ENCODE measurements at places on chromosomes 7 and 10.

- DNase-seq = no peak
Measured at GRCh38 chr10:96767611-96768010, 47.3 kb upstream of the PIK3AP1 start.

DNA sequence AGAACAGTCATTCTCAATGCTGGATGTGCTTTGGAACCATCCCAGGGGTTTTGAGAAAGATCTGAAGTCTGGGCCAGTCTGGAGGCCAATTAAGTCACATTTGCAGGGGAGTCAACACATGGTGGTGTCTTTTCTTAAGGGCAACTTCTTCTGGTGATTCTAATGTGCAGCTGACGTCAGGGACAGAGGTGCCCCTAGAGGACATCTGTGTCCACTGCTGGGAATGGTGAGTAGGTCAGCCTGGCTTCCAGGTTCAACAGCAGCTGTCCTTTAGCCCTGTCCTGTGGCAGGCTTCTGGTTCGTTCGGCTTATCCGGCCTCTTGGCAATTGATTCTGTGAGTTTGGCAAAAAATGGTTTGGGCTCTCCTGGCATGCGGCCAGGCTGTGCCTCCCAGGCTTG lies 269.7 kb upstream of the HABP2 start:
- DNase-seq = no peak

DNA sequence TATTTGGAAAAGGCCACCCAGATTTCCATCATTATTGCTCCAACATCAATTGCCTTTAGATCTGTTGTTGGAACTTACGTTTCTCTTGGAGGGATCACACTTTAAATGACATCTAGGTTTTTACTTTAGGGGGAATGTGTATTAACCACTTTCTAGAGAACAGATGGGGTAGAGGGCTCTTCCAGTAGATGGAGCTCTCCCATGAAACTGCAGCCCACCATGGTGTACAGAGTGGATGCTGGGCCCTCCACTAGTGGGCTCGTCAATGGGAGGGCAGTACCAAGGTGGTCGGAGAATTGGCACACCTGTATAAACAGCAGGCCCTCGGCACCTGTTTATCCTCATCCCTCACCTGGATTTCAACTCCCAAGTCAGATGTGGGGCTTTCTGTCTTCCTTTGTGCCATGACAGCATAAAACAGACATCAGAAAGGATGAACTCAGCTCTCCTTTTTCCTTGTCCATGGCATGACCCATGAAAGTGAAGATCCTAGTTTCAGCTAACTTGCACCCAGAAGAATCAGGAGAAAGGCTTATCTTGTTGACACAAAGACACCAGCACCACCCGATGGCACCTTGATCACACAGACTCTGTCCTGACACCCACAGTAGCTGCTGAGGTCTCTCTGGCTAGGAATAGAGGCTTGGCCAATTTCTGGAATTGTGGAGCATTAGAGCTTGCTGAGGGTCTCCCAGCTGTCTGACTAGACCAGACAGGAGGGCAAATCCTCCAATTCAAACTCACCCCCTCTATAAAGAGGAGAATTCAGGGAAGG lies 150.5 kb downstream of the CYP26A1 start:
- no peak for DNase-seq

GRCh38 chr7:69837387-69838068 lies 239.3 kb downstream of the AUTS2 start:
- no peak for DNase-seq

DNA sequence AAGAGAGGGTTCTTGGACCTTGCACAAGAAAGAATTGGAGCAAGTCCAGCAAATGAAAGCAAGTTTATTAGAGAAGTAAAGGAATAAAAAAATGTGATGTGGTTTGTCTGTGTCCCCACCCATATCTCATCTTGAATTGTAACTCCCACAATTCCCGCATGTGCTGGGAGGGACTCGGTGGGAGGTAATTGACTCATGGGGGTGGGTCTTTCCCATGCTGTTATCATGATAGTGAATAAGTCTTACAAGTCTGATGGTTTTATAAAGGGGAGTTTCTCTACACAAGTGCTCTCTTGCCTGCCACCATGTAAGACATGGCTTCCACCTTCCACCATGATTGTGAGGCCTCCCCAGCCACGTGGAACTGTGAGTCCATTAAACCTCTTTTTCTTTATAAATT lies 39.2 kb upstream of the FZD9 start:
- DNase-seq = no peak

- DNase-seq = no peak
Measured at GRCh38 chr10:86944471-86944870, 12.9 kb downstream of the MMRN2 start.

DNA sequence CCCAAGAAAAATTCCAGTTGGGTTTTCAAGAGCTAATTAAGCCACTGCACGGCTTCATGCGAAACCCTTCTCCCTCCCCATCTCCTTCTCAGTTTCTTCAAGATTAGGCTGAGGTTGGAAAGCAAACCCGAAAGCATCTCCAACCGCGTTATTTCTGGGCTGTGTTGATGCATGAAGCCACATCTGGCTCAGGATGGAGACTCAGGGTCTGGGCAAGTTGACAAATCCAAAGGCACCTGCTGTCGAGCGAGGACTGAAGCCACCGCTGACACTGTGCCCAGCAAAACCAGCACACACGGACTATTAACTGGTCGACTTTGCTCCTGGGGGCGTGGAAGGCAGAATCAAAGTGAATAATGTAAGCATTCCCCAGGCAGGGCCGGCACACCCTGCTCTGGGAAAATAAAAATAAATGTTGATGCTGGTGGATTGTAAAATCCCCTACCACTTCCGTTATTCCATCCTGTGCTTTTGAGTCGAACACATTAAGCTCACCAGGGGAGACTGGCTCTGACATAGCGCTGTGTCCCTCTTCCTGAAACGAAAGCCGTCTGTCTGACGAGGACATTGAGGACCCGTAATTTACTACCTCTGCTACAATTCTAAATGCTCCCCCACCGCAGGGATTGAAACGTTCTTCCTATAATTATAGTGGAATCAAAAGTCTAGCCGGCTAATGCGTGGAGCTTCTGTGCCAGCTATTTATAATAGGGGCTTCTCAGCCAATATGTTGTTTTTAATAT lies 269.8 kb downstream of the ADARB2 start:
- DNase-seq = no peak

DNA sequence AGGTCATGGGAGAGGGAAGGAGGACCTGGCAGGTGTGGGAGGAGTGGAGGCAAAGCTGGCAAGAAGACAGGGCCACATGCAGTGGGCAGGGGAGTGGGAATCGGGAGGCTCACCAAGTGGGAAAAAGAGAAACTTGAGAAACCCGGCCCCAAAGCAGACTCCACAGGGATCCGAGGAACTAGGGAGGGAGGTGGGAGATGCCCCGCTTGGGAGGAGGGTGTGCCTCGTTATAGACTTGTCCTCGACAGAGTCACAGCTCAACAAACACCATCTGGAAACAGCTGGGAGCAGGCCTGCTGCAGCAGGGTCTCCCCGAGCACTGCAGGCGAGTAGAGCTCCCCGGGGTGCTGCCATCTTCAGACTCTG lies 54.8 kb downstream of the MKI67 start:
- DNase-seq = no peak

GRCh38 chr10:48404646-48405045 lies 98.2 kb downstream of the MAPK8 start:
- DNase-seq = no peak

GRCh38 chr10:124989526-124989925 lies 47.6 kb downstream of the ZRANB1 start:
- no peak for DNase-seq

DNA sequence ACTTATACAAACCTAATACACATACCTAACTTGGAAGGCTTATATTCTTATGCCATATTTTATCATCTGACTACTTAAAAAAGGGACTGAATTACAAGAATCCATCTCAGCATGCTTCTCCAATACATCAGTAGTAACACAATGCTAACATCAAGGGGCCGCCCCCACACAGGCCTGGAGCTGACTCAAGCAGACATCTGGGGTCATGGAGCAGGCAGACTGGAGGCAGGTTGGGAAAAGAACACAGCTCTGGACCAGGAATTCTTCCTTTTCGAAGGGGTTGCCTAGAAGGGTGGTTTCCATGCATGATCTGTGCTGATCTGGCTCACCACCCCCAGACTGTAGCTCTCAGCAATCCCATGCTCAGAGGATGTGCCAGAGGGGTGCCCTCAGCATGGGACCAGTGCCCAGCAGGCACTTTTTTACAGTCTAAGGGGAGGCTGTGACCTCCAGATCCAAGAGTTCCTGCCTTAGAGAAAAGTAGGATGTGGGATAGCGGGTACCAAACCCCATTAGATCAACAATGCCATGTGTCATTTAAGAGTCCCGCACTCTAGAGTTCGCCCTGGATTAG lies 26.1 kb upstream of the DUSP5 start:
- DNase-seq = no peak

DNA sequence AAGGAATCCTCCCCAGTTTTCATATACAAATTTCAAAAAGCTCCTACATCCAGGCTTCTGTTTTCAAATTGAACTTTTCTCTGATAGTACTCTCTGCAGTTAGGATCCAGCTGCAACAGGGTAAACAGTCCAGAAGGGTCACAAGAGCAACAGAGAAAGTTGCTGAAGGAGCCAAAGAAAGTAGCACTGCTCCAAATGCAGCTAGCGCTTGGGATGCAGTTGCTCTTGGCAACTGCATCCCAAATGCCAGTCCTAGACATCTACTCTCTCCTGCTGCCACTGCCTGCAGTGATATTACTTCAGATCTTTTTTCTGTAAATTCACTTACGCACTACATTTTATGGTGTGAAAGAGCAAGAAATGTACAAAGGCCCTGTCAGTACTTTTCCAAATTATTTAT lies 14.6 kb downstream of the GPR37 start:
- no peak for DNase-seq

DNA sequence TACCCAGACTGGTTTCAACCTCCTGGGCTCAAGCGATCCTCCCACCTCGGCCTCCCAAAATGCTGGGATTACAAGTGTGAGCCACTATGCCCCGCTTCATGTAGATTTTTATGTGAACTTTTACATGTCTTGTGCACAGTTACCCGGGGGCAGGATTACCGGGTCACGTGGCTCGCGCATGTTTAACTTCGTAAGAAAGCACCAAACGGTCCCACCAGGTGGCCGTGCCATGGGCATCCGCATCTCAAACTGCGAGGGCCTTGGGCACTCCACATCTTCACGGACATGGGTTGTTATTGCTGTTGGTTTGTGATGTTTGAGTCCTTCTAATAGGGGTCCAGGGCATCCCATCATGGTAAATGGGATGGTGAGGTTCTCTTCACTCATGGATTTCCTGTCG lies 636.6 kb upstream of the FOXK1 start:
- no peak for DNase-seq

DNA sequence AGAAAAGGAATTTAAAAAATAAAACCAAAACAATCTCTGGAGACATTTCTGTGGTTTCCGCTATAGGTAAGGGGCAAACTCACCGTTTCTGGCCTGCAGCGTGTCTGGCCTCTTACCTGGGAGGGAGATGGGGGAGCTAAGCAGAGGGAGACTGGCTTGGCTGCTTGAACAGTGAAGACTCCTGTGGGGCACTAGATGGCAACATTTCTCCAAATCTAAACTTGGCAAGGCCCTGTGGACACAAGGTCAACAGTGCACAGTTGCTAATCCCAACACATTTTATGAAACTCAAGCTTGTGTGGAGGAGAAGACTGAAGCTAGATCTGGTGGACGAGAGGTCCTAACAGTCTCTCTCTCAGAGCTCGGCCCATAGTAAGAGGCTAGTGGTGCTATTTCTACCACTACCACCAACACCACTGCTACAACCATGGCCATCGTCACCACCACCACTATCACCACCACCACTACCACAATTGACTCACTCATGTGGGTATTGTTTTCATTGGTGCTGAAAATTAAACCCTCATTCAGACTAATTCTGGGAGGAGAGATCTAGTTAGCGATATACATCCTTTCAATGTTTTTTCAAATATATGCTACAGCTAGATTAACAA lies 28.4 kb upstream of the CDHR3 start:
- no peak for DNase-seq

DNA sequence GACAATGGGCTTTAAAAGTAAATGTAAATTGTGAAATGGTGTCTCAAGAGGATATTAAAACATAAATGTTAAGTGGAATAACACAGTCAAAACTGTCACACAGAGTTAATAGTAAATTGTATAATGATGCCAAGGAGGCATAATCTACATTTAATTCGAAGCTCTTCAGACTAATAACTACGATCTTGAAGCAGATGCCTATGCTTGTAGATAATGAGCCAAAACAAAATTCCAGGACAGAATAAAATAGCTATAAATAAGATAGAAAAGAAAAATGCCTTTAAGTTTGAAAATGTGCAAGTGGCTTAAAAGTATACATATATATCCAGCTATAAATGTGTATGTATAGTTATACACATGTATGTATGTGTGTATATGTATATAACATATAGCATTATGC lies 17.5 kb downstream of the TWIST1 start:
- DNase-seq = no peak

GRCh38 chr7:84232646-84233045 lies 38.1 kb upstream of the SEMA3A start:
- no peak for DNase-seq

DNA sequence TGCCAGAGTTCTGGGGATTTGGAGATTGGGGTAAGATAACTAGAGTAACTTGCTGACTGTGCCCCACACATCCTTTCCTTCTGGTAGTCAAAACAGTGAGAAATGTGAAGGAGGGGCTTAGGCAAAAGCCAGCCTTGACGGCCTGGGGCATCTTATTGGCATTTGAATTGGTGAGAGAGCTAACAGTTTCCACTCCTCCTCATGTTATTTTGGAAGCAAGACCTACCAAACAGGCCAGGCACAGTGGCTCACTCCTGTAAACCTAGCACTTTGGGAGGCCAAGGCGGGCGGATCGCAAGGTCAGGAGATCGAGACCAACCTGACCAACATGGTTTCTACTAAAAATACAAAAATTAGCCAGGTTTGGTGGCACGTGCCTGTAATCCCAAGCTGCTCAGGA lies 596.6 kb downstream of the GRM8 start:
- DNase-seq = no peak

GRCh38 chr10:85900061-85900460 lies 466.5 kb downstream of the GRID1 start:
- no peak for DNase-seq

- DNase-seq = no peak
Measured at GRCh38 chr10:13776861-13777311, 190.1 kb downstream of the PRPF18 start.

- DNase-seq = no peak
Measured at GRCh38 chr7:107581387-107582013, 1.5 kb downstream of the BCAP29 start.

DNA sequence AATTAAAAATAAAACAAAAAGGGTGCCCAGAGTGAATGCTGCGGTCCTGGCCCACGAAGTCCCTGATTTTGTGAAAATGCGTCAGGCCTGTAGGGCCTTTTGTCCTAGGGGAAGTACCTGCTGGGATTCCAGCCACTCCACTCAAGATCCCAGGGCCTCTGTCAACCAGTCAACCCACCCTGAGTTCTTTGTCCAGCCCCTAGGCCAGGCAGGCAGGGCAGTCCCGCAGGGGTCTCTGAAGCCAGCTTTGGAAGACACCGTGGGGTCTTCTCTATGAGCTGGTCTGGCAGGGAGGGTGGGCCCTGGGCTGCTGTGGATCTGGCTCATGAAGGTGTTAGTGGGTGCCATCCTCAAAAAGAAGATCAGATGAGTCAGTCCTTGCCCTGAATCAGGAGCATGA lies 452.5 kb upstream of the MKI67 start:
- DNase-seq = no peak

GRCh38 chr7:21585070-21585724 lies 42.4 kb downstream of the DNAH11 start:
- no peak for DNase-seq

- no peak for DNase-seq
Measured at GRCh38 chr7:158252837-158253669, 334.6 kb downstream of the PTPRN2 start.

GRCh38 chr7:41292487-41292886 lies 410.4 kb downstream of the INHBA start:
- DNase-seq = no peak

GRCh38 chr7:83937930-83938329 lies 256.7 kb downstream of the SEMA3A start:
- DNase-seq = no peak
